GM12892 (cell line): ENCODE measurements at places on chromosomes 7 and 10.

DNA sequence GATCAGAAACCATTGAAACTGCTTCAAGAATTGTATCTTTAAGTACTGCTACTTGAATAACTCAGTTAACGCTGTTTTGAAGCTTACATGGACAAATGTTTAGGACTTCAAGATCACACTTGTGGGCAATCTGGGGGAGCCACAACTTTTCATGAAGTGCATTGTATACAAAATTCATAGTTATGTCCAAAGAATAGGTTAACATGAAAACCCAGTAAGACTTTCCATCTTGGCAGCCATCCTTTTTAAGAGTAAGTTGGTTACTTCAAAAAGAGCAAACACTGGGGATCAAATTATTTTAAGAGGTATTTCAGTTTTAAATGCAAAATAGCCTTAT, 14.7 kb downstream of the HNRNPA2B1 start:
- DNase-seq, result no peak

GRCh38 chr7:27482219-27482618, 180.5 kb downstream of the HIBADH start:
- DNase-seq, result no peak

- DNase-seq, result no peak
Observed at GRCh38 chr10:129391464-129391863, 75.6 kb upstream of the MGMT start.

DNA sequence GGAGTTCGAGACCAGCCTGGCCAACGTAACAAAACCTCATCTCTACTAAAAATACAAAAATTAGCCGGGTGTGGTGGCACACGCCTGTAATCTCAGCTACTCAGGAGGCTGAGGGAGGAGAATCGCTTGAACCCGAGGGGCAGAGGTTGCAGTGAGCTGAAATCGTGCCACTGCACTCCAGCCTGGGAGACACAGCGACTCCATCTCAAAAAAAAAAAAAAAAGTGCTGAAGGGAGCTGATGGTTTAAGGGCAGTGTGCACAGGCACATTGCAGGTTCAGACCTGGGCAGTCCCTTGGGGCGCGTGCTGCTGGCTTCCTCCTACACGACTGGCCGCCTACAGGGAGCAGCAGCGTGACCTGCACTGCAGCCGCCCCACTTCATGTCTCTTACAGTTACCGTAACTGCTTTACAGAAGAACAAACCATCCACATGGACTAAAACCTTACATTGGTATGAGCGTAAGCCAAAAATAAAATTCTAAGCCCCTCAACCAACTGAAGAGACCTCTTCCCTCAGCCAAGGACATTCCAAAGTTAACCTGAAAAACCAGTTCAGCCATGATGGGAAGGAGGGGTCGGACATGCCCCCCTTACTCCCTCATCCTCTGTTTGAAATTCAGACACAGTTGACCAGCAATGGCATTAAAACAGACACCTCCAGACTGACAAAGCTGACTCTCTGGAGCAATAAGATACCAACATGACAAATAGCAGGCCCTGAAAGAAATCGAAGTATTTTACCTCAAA, 262.2 kb downstream of the ZMYND11 start:
- no peak for DNase-seq

- DNase-seq, result no peak
Observed at GRCh38 chr7:126303926-126304325, 948.8 kb downstream of the GRM8 start.

- no peak for DNase-seq
Observed at GRCh38 chr7:2633538-2634266, 1.9 kb downstream of the TTYH3 start.

- DNase-seq, result no peak
Observed at GRCh38 chr7:34361663-34362250, 296.3 kb upstream of the NPSR1 start.

- DNase-seq, result no peak
Observed at GRCh38 chr10:28761084-28761846, 83.9 kb downstream of the BAMBI start.

- no peak for DNase-seq
Observed at GRCh38 chr7:39693812-39694211, 70.4 kb downstream of the RALA start.

- no peak for DNase-seq
Observed at GRCh38 chr10:100130831-100131230, 49.2 kb upstream of the CPN1 start.

DNA sequence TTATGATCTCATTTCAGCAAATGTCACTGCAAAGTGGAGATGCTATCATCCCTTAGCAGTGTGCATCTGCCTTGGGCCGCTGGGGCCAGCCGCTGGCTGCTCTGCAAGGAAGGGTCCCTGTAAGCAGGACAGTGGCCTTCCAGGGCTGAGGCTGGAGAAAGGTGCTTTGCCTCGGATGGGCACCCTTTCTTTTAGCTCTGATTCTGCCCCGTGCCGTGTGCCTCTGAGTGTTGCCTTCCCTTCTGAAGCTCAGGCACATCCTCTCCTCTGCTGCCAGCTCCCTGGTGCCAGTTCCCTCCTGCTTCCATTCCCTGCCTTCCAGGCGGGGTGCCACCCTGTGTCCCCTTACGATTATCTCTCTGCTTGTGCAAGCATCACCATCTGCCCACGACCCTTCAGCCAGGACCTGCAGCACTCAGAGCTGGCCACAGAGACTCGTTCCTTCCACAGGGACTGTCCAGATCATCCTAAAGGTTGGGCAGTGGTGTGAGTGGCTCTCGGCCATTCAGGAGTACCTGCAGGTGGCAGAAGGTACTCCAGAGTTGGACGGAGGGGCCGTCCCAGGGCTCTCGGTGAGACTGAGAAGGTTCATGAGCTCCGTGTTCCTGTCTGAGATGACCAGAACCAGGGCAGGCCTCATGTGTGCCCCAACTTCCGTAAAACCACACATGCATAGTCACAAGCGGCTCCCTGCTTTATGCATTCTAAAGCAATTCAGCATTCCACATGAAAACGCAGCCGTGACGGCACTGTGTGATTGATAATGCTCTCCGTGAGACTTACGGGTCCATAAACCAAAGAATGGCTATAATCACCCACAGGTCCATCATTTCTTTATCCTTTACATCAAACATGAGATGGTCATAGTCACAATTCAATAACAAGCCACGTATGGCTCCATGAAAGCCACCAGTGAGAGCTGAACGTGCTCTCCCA, 371.4 kb downstream of the DNAJB6 start:
- DNase-seq, result no peak

DNA sequence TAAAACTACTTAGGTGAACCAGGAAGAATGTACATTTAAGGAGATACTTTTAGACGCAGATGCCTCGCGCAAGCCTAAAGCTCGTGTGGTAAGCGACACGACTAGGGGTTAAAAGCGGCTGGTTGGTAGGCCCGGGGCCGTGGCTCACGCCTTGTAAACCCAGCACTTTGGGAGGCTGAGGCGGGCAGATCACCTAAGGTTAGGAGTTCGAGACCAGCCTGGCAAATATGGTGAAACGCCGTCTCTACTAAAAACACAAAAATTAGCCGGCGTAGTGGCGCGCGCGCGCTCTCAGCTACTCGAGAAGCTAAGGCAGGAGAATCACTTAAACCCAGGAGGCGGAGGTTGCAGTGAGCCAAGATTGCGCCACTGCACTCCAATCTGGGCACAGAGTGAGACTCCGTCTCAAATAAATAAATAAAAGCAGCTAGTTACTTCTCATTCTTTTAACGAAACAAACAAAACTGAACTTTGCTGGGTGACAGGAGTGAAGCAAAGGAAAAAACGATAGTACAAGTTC, 879 bp downstream of the NUDT5 start:
- DNase-seq, result no peak

DNA sequence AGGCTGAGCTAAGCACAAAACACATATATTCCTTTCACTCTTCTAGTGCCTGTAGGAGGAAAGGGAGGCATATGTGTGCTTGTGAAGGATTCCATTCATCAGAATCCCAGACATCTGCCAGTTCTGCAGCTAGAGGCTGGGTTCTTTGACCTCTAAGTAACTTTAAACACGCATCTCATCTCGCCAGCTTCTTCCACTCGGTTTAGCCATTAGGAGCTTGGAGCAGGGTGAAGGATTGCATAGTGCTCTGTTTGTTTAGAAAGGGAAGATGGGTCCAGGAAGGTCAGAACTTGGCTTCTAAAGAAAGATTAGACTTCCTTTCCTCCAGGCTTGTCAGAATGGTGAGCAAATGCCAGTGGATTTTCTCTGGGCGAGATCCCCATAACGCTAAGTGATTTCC, 43.6 kb downstream of the HK1 start:
- no peak for DNase-seq

DNA sequence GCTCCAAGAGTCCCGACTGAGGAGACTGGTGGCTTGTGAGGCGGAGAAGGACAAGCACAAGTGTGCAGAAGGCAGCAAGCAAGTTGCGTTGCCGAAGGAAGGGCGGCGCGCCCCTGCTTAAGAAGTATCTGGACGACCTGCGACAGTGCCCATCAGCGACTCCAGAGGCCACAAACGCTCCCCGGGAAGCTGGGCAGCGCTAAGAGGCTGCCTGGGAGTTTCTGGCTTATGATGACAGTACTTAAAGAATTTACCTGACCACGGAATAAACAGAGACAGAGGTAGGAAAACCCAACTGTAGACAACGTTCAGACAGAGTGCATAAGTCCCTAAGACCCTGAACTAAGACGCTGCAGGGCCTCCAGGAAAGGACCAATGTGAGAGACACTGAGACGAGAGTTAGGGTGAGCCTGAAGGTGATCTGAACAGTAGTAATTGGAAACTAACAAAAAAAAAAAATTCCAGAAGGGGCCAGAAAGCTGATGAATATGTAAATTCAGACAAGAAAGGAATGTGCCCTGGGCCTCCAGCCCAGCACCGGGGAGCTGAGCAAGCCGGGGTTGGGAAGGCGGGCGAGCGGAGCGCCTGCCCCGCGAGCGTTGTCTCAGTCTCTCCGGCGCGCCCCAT, 1.0 kb downstream of the OSBPL3 start:
- DNase-seq, result no peak

DNA sequence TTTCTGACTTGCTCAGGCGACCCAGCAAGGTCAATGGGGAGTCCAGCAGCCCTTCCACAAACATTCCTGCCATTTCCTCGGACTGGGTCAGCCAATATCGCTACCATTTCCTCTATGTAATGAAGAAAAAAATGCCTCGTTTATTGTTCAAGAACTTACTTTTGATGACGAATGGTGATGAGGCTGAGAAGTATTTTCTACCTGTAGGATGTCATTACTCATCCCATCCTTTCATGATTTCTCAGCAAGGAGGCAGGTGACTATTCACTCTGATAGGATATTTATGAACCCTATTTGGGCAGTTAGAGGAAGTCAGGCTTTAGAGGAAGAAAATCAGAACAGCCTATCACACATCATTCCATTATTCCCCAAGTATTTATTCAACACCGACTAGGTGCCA, 178.6 kb downstream of the FANK1 start:
- no peak for DNase-seq

GRCh38 chr10:128793726-128794655, 667.8 kb upstream of the MKI67 start:
- DNase-seq, result no peak

DNA sequence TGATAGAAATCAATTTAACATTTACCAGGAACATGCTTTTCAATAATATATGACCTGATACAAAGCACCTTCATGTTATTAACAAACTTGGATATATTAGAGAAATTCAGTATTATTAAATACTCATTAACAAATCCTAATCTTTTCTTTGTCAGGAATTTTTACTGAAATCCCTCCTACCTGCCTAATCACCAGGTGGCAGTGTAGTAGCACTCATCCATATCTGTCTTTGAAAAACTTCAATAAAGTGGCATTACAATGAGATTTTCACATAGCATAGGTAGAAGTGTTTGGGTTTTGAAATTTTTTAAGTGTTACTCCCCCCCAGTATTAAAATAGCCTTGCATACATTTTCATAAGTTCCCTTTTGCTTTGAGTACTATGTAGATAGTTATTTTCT, 1246.6 kb upstream of the LRRN3 start:
- DNase-seq, result no peak

GRCh38 chr7:127900732-127901685, 130.2 kb downstream of the LRRC4 start:
- no peak for DNase-seq

DNA sequence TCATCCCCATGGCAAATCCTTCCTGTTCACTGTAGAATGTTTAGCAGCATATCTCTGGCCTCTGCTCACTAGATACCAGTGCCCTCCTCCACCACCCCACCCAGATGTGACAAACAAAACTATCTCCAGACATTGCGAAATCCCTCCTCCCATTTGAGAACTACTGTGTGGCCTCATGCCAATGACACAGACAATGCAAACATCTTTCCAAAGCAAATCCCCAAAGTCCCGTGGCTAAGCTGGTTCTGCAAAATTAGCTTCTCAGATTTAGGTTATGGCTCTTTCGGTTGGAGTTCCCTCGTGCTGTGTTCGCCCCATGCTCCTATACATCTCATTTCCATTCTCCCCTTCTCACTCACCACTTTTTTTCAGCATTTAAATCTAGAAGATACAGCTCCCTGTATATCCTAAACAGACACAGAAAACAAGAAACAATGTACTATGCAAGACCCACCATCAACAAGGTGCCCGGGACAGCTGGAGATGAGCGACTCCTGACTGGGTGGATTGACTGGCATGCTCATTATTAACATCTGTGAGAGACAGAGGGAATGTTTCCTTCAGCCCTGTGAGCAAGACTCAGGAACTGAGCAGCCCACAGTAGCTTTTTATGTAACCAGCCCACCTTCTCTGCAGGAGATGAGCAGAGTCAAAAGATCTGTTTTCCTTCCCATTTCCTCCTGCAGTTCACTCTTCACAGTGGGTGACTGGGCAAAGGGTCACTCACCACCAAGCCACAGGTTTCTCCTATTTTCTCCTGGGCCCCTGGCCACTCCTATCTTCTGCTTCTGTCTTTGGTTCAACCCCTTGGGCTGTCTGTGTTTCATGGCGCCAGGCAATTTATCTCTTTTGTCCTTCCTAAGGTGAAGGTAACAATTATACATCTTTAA, 225.7 kb upstream of the AOAH start:
- no peak for DNase-seq

DNA sequence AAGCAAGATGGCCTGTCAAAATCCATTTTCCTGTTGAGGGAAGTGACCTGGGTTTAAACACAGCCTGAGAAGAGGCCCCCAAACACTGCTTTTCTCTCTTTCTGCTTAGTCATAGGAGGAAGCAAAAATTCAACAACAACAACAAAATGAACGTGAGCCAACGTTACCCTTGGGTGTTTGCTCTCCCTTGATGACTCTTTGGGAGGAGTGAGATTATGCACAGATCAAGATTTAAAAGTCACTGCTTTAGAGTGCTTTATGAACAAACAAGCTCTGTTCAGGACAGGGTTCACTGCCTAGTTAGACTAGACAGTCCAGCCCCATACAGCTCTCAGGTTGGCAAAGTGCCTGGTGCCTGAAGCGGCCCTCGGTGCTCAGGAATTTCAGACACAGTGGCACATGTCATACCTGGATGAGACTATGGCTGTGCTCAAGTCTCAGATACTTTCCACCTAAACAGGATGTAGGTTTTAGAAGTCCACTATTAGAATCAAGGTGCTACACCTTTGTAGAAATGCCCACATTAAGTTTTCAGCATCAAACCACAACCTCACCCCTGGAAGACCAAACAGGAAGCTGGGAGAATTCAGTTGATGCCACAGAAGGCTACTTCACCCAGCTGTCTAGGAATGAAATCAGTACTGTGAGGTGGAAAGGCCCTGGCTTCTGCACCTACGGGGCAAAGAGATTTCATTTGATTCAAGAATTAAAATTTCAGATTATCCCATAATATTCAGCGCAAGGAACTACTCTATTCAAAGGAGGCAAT, 38.7 kb downstream of the DENND11 start:
- DNase-seq, result no peak
